ENCODE measurements at places on chromosomes 4 and X.

GRCh38 chrX:39689376-39690104 lies 408.2 kb downstream of the BCOR start:
- DNase-seq, result no peak

- no peak for DNase-seq
Observed at GRCh38 chr4:100147684-100148083, 42.6 kb downstream of the DDIT4L start.

DNA sequence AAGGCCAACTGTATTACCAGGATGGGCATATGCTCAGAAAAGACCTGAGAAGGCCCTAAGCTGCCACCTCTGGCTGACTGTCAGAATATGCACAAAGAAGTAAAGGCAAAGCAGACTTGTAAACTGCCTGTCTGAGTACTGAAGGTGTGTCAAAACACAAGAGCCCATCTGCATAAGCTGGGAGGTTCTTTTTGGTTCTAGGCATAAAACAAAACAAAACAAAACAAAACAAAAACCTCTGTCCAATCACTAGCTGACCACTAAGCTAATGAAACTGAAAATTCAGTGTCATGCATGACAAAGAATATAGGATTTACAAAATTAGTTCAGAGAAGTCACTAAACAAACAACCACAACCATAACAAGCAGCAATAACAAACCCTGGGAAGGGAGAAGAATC lies 20.6 kb downstream of the SH3D19 start:
- DNase-seq, result no peak

- DNase-seq, result no peak
Observed at GRCh38 chr4:165718660-165719059, 154.4 kb upstream of the TLL1 start.

DNA sequence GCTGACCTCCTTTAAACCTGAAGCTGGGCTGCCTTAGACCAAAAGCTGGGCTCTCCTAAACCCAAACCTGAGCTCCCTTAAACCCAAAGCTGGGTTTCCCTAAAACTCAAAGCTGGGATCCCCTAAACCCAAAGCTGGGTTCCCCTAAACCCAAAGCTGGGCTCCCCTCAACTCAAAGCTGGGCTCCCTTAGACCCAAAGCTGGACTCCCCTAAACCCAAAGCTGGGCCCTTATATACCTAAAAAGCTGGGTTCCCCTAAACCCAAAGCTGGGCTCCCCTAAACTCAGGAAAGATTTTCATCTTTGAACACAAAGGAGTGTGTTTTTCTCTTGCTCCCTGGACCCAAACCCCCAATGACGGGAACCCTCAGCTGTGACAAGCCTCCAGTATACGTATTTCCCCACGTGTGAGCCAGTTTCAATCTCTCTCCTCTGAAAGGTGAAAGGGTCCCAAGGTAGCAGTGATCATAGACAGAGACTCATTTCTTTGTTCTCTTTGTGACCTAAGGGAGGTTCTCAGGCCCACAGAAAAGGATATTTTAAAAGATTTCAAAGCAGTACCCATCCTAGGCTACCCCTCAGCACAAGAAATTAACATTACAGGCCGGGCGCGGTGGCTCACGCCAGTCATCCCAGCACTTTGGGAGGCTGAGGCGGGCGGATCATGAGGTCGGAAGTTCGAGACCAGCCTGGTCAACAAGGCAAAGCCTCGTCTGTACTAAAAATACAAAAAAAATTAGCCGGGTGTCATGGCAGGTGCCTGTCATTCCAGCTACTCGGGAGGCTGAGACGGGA lies 31.3 kb upstream of the ASMTL start:
- no peak for DNase-seq

DNA sequence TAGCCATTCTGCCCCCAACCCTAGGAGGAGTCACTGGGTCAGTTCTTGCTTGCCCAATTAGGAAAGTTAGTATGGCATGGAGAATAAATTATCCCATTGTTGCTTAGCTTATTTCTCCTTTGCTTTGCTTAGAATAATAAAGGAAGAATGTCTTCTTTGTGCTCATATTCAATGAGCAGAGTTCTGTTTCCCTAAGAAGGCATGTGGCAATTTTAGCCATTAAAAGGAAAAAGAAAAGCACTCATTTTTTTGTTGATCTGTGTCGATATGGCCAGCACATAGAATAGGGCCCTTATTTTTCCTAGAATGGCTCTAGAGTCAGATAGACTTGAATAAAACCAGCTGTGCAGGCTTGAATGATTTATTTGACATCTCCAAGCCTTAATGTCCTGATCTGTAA lies 166.4 kb upstream of the PPARGC1A start:
- DNase-seq, result no peak

DNA sequence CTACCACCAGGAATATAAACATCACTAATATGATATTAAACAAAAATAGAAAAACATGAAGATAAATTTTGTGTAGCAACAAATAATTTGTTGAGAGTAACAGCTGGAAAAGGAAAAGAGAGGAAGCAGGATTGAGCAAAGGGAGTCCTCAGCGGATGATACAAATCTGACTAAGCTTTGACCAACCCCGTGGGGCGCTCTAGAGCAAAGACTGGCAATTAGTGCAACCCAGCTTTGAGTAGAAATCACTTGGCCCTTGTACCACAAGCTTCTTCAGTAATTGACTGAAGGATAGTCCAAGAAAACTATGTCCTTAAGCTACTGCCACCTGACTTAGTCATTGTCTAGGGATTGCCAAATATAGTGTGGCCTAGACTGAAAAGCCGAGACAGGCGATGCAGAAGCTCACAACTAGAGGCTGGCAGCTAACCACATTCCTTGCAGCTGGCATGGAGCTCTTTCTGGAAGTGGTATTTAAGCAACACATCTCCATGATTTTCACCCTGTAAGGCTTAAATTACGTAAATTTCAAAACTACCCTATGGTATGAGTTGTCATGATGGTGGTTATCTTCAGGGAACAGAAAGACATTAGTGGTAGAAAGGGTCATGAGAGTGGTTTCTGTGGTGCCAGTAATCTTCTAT lies 396.0 kb downstream of the PDGFC start:
- DNase-seq, result no peak

DNA sequence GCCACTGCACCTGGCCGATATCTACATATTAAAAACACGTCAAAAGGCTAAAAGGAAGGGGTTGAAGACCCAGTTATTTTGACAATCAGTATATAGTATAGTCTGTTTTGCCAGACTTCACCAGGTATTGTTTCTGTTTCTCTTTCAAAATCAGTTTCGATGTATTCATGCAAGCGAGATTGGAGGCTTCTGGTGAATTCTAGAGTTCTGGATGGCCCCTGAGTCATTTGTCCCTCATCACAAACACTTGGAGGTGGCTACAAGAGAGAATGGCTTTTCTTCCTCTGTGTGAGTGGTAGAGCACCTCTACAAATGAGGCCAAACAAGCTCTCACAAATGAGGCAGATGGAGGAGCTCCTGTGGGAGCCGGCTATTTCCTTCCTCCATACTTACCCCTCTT lies 68.6 kb upstream of the ADGRG2 start:
- DNase-seq, result no peak
